ENCODE measurements at places on chromosomes 16 and 17. TPM values are rescaled to one million over a fixed set of nuclear protein-coding genes. Genes with fewer than 3 reads are reported as not detected.
A peak's percentile ranks its signal among the peaks of the same experiment; 100 is the strongest.

Gene CSF3
- total RNA-seq, result not detected

Gene ESRP2
- total RNA-seq, result 0.80 TPM

Gene TRAP1
- total RNA-seq, result 51.4 TPM

GRCh38 chr17:82238472-82239201 lies 9.8 kb downstream of the SLC16A3 start:
- peak overlapping the region; percentile 85 for H3K27ac ChIP-seq
- H3K4me3 ChIP-seq, result no peak overlapping the region
- H3K27me3 ChIP-seq, result no peaks in the 10 kb centered on the region
- H3K36me3 ChIP-seq, result no peaks in the 10 kb centered on the region
- H3K4me1 ChIP-seq, result peaks cover 54% of the 10 kb centered on the region

Gene KRTAP4-1
- not detected for total RNA-seq

DNA sequence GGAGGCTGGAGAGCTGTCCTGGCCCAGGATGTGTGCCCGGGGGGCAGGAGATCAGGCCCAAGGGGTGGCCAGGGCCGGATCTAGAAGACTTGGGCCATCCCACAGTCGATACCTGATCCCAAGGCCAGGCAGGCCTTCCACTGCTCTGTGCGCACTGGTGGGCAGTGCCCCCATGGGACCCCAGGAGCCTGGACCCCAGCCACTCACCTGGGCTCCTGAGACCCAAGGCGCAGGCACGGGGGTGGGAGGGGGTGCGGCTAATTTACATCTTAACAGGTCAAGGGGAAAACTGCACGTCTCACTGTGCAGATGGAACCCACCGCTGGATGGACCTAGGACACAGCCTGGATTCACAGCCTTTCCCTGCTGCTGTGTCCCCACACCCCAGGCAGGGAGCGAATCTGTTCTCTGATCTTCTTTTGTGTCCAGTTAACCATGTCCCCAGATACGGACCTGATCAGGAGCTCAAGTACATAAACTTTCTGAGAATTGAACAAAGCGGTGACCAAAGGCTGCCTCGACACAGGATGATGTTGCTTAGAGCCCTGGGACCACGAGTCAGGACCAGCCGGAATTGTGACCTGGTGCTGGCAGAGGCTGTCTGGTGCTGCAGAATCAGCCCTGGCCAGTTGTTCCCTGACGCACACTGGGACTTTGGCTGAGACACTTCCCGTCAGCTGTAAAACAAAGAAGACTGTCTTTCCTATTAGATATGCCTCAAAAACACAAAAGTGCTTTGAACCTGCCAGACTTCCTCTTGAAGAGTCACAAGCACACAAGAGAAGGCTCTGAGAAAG lies 60.6 kb downstream of the TNFRSF13B start:
- no peak overlapping the region for H3K4me3 ChIP-seq
- H3K27ac ChIP-seq, result peak overlapping the region; percentile 19
- H3K36me3 ChIP-seq, result no peaks in the 10 kb centered on the region
- peak; percentile 34 for DNase-seq
- H3K27me3 ChIP-seq, result no peaks in the 10 kb centered on the region

Gene CCDC40
- 7.4 TPM for total RNA-seq

Gene PRAC2
- not detected for total RNA-seq

DNA sequence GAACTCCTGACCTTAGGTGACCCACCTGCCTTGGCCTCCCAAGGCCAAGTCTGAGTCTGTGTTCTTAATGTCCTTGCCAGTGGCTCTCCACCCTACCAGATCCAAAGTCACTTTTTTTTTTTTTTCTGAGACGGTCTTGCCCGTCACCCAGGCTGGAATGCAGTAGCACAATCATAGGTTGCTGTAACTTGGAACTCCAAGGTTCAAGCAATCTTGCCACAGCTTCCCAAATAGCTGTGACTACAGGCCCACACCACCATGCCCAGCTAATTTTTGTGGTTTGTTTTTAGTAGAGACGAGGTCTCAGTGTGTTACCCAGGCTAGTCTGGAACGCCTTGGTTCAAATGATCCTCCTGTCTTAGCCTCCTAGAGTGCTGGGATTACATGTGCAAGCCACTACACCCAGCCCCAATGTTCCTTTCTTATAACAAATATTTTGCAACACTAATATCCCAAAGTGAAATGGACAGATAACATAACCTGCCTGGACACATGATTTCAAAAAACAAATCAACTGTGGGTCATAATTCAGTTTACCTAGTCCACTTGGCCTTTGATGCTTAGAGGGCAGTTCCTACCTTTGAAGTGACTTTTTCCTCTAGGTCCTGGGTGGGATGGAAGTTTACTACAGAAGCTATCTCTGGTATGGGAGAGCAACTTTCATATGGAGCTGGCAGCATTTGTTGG lies 4.0 kb upstream of the RAPGEFL1 start:
- no peaks in the 10 kb centered on the region for H3K4me1 ChIP-seq
- no peaks in the 10 kb centered on the region for H3K27me3 ChIP-seq
- H3K4me3 ChIP-seq, result no peak overlapping the region
- no peak for DNase-seq
- H3K36me3 ChIP-seq, result no peaks in the 10 kb centered on the region
- no peak overlapping the region for H3K27ac ChIP-seq

GRCh38 chr17:50099003-50099402 lies 3.9 kb downstream of the PDK2 start:
- H3K4me1 ChIP-seq, result peaks cover 10% of the 10 kb centered on the region
- H3K27ac ChIP-seq, result no peak overlapping the region
- H3K27me3 ChIP-seq, result no peaks in the 10 kb centered on the region
- H3K36me3 ChIP-seq, result no peaks in the 10 kb centered on the region
- no peak for DNase-seq

GRCh38 chr17:20184977-20185619 lies 175.9 kb downstream of the SPECC1 start:
- no peaks in the 10 kb centered on the region for H3K4me1 ChIP-seq
- no peaks in the 10 kb centered on the region for H3K36me3 ChIP-seq
- H3K4me3 ChIP-seq, result no peak overlapping the region

- no peaks in the 10 kb centered on the region for H3K27me3 ChIP-seq
- no peaks in the 10 kb centered on the region for H3K4me1 ChIP-seq
- no peak overlapping the region for H3K27ac ChIP-seq
- H3K36me3 ChIP-seq, result no peaks in the 10 kb centered on the region
- DNase-seq, result no peak
Observed at GRCh38 chr17:69820876-69821473, 254.1 kb upstream of the KCNJ16 start.

Gene MRPL27
- 49.1 TPM for total RNA-seq

GRCh38 chr17:66337866-66338485 lies 35.6 kb downstream of the PRKCA start:
- no peak overlapping the region for H3K4me3 ChIP-seq
- H3K27me3 ChIP-seq, result no peaks in the 10 kb centered on the region
- H3K4me1 ChIP-seq, result no peaks in the 10 kb centered on the region
- DNase-seq, result no peak
- H3K36me3 ChIP-seq, result no peaks in the 10 kb centered on the region
- no peak overlapping the region for H3K27ac ChIP-seq

GRCh38 chr17:34241062-34241461 lies 14.0 kb upstream of the CCL2 start:
- no peaks in the 10 kb centered on the region for H3K36me3 ChIP-seq
- DNase-seq, result no peak
- peaks cover 10% of the 10 kb centered on the region for H3K4me1 ChIP-seq
- peak overlapping the region; percentile 61 for H3K27ac ChIP-seq
- no peak overlapping the region for H3K4me3 ChIP-seq
- no peaks in the 10 kb centered on the region for H3K27me3 ChIP-seq

DNA sequence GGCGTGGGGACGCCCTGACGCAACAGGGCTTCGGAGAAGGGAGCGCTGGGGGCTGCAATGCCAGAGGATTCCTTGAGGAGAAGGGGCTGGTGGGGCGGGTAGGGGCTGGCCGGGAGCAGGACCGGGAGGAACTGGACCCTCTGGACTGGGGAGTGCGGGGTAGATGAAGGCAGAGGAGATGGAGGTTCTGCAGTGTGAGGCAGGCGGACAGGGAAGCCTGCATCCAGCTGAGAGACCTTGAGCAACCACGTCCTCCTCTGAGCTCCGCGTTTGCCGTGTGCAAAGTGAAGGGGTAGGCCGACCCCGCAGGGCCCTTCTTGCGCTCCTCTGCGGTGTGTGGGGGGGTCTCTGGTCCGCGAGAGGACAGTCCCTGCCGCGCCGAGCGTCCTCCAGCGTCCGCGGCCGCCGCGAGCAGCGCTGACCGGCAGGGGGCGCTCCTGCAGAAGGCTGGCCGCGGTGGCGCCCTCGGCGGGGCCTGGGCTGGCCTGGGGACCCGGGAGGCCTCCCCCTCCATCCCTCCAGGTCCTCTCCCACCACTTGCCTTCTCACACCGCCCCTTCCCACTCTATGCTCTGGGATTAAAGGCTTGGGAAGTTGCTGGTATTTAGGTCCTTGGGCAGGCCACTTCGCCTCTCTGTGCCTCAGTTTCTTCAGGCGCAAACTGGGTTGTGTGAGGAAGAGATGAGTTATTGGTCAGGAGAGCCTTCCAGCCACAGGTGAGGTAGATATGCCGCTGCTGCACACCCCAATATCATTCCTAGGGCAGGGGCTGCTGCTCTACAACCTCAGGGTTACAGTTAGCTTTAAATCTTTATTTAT lies 9.6 kb upstream of the WNT9B start:
- H3K36me3 ChIP-seq, result no peaks in the 10 kb centered on the region
- DNase-seq, result no peak
- peaks cover 18% of the 10 kb centered on the region for H3K27me3 ChIP-seq
- no peak overlapping the region for H3K27ac ChIP-seq
- H3K4me3 ChIP-seq, result no peak overlapping the region

DNA sequence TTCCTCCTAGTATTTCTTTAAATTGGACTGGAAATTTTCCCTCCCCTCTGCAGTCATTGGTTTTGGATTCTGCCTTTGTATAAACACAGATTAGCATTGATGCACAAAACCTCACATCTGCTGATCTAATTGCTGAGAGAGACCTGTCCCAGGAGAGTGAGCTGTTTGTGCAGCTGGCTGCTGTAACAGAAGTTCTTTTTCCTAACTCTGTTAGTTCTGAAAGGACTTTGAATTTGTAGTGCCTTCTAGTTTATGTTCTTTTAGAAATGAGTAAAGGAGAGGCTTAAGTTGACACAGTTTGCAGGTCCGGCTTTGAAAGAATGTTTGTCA lies 45.2 kb upstream of the KPNB1 start:
- DNase-seq, result no peak
- H3K36me3 ChIP-seq, result no peaks in the 10 kb centered on the region
- H3K27me3 ChIP-seq, result no peaks in the 10 kb centered on the region
- H3K4me1 ChIP-seq, result no peaks in the 10 kb centered on the region

GRCh38 chr16:85507342-85507741 lies 105.8 kb upstream of the GSE1 start:
- H3K27ac ChIP-seq, result no peak overlapping the region
- no peak for DNase-seq
- H3K27me3 ChIP-seq, result no peaks in the 10 kb centered on the region
- no peak overlapping the region for H3K4me3 ChIP-seq

- no peaks in the 10 kb centered on the region for H3K27me3 ChIP-seq
- H3K4me3 ChIP-seq, result no peak overlapping the region
- H3K4me1 ChIP-seq, result no peaks in the 10 kb centered on the region
- H3K27ac ChIP-seq, result no peak overlapping the region
- no peak for DNase-seq
Observed at GRCh38 chr17:65194670-65195334, 57.6 kb downstream of the RGS9 start.

Gene CDH1
- total RNA-seq, result 0.16 TPM

DNA sequence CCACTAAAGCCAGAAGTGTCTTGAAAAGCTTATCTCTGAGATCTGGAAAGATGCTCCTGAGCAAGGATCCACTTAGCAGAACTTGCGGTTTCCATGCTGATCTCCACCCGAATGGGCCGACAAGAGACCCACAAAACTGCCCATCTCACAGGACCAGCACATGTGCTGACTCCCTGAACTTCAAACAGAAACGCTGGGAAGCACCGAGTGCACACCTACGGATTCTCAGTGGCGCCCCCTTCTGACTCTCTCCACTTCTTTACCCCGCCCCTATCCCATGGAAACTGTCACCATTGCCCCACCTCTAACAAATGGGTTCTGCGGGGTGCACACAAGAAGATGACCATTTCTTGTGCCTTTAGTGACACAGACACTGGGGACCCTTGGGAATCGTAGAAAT lies 21.4 kb downstream of the CDRT4 start:
- H3K4me3 ChIP-seq, result no peak overlapping the region
- no peaks in the 10 kb centered on the region for H3K4me1 ChIP-seq
- H3K36me3 ChIP-seq, result no peaks in the 10 kb centered on the region
- H3K27me3 ChIP-seq, result no peaks in the 10 kb centered on the region
- DNase-seq, result no peak

DNA sequence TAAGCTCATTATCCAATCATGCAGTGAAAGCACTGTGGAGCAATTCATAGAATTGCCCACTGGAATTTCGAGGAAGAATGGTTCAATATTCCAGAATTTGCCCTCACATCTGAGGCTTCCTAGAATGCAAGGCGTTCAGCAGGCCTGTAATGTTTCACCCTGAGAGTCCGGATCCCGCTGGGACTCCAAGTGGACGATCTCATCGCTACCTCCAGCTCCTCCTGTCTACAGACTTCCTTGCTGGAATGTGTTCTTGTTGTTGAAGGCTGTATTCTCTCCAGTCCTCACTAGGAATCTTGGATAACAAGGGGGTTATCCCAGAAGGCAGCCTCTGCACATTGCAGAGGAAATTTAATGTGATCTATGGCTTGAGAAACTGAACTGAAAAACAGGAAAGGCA lies 7.8 kb downstream of the SLC47A1 start:
- no peak overlapping the region for H3K4me3 ChIP-seq
- H3K27ac ChIP-seq, result no peak overlapping the region
- DNase-seq, result no peak
- H3K36me3 ChIP-seq, result no peaks in the 10 kb centered on the region
- no peaks in the 10 kb centered on the region for H3K4me1 ChIP-seq
- H3K27me3 ChIP-seq, result no peaks in the 10 kb centered on the region

GRCh38 chr16:1172651-1173050 lies 19.7 kb downstream of the CACNA1H start:
- no peak overlapping the region for H3K27ac ChIP-seq
- DNase-seq, result no peak
- H3K4me1 ChIP-seq, result no peaks in the 10 kb centered on the region
- peaks cover 91% of the 10 kb centered on the region for H3K27me3 ChIP-seq

DNA sequence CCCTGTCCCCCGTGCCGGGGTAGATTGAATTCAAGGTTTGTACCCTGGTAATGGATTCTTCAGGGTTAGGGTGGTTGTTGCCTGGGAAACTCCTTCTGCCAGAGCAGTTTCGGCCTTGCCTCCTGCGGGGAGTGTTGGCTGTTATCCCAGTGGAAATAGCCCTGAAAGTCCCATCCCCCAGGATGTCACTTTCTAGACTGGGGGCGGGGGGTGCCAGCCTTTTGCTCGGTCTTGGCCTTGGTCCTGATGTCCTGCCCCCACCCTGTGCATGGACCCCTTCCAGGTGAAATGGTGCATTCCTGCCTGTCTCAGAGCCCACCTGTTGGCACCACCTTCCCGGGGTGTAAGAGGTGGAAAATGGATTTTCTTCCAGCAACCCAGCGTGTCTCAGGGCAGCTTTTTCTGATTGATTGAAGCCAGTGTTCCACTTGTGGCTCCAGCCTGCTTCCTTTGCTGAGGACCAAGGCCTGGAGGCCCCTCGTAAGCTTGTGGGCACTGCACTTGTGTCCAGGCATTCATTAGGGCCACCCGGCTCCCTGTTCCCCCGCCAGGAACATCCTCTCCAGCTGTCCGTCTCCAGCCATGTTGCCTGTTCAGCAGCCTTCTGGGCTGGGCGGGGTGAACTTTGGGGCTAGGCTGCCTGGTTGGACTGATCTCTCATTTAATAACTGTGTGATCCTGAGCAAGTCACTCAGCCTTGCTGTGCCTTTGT lies 25.6 kb downstream of the MGAT5B start:
- H3K36me3 ChIP-seq, result no peaks in the 10 kb centered on the region
- no peaks in the 10 kb centered on the region for H3K4me1 ChIP-seq
- H3K27ac ChIP-seq, result no peak overlapping the region
- DNase-seq, result no peak

GRCh38 chr16:23079675-23080301 lies 69.5 kb downstream of the USP31 start:
- no peaks in the 10 kb centered on the region for H3K36me3 ChIP-seq
- H3K27ac ChIP-seq, result peak overlapping the region; percentile 33
- H3K4me3 ChIP-seq, result no peak overlapping the region
- no peak for DNase-seq
- H3K4me1 ChIP-seq, result no peaks in the 10 kb centered on the region

Data from breast epithelium (tissue), 4 donors.